ENCODE measurements at places on chromosomes 4 and X.

DNA sequence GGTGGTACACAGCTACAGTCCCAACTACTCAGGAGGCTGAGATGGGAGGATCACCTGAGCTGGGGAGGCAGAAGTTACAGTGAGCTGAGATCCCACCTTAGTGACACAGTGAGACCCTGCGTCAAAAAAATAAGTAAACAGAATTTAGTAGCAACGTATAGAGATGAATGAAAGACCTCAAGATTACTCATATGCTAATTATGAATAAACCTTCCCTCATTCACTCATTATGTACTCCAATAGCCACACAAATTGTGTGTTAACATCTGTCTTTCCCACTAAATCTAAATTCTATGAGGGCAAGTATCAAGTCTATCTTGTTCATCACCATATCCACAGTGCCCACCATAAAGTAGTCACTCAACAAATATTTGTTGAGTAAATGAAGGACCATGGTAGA is 111.5 kb downstream of the LRBA start:
- DNase-seq = no peak

- no peak for DNase-seq
Observed at GRCh38 chr4:83785891-83786290, 250.0 kb downstream of the GPAT3 start.

GRCh38 chr4:41420541-41420940 is 117.4 kb upstream of the LIMCH1 start:
- DNase-seq = no peak

DNA sequence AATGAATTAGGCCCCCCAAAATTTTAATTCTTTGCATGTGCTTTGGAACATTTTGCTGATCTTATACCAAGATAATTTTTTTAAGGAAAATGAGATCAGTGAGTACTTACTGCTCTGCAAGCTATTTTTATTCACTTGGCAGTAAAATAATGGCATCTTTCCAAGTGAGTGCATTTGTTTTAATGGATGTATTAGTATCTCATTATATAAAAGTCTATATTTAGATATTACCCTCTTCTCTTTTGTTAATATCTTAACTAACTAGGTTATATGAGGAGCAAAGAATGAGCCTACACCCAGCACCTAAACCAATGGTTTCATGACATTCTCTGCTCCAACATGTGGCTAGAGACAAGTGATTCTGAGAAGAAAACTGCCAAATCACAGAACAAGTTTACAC is 21.1 kb upstream of the ARAF start:
- DNase-seq = no peak

DNA sequence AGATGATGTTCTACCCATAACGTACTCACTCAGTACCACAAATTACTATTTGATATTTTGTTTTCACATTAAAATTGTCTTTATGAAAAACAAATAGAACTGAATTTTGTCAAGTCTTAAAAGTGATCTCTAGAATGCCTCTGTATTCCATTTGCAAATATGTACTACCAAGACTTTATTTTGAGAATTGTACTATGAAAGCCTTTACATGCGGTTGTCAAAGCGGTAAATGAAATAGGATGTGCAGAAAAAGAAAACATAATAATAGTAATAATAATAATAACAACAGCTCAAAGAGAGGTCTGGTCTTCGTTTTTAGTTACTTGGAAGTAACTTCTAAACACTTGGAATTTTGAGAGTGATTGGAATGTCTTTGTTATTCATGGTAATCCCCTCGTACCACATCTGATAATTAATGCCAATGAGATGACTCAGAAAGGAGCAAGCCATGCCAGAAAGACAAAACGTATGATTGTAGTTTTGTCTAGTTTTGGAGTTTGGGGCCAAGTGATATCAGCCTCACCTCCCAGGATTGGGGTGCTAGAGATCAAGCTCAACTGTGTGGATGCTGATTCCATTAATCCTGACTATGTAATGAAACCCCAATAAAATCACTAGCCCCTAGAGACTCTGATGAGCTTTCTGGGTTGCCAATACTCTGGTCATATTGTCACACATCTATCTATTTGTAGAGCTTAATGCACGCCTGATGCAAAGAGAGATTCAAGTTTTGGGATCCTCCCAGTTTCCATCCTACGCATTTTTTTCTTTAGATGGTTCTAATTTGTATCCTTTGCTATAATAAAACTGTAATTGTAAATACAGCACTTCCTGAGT is 20.2 kb upstream of the CTSO start:
- peak; percentile 11 for DNase-seq

GRCh38 chr4:181897935-181898334 is 345.3 kb upstream of the TENM3 start:
- no peak for DNase-seq

DNA sequence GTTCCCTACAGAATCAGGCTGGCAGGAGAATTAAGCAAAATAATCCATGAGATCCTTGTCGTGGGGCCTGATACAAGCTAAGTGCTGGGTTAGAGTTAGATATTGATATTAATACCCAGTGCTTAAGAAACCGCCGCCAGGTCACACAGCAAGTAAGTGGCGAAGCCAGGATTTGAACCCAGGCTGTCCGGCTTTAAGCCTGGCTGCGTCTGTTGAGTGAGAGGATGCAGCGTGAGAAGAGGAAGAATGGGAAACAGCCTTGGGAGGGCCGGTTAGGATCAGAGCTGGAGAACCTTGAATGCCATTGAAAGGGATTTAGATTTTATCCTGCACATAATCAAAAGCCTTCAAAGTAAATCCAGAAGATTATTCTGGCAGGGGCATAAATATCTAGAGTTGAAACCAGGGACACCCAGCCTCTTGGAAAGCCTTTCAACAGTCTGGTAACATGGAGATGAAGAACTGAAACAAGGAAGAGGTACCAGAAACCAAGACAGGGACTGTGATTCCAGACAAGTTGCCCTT is 64.8 kb upstream of the HELT start:
- no peak for DNase-seq

DNA sequence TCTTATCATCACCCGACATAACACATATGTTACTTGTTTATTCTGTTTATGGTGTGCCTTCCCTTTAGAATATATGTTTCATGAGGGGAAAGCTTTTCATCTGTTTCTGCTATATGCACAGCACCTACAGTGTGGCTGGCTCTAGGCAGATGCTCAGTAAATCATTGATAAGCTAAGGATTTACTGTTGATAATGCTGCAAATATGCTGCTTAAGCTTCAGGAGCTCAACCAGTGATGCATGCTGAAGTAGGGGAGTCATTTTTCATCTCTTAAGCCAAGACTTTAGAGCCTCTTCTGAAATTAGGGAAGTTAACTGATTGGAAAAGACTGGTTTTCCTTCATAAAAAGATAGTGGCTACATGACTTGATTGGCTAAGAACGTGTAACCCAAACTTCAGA is 16.4 kb downstream of the FAT4 start:
- no peak for DNase-seq

DNA sequence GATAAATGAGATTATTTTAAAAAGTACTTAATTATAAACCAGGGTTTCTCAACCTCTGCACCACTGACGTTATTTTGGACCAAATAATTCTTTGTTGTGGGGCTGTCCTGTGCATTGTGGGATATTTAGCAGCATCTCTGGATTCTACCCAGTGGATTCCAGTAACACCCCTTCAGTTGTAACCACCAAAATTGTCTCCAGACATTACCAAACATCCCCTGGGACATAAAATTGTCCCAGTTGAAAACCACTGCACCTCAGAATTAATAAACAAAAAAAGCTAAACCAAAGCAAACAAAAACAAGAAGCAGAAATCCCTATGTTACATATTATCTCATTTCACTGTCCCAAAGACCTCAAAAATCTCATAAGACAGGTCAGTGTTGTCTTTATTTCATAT is 54.2 kb upstream of the GIMD1 start:
- no peak for DNase-seq

DNA sequence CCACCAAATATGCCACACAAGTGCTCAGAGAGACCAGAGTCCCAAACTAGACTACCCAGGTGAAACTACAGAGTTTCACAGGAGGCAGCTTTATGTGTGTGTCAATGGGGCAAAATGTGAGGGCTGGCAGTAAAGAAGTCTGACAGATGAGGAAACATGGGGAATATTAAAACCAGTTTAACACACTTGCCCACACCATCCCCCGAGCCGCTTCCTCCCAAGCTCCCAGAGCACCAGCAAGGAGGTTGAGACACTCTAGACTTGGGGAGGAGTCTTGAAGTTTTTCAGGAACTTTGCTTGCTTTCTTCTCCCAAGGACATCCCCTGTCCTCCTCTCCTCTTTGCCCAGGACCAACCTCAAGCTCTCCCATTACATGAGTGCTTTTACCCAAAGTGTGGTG is 94.7 kb upstream of the SPRY1 start:
- no peak for DNase-seq

- no peak for DNase-seq
Observed at GRCh38 chrX:124338733-124339514, 6.5 kb downstream of the TEX13D start.

DNA sequence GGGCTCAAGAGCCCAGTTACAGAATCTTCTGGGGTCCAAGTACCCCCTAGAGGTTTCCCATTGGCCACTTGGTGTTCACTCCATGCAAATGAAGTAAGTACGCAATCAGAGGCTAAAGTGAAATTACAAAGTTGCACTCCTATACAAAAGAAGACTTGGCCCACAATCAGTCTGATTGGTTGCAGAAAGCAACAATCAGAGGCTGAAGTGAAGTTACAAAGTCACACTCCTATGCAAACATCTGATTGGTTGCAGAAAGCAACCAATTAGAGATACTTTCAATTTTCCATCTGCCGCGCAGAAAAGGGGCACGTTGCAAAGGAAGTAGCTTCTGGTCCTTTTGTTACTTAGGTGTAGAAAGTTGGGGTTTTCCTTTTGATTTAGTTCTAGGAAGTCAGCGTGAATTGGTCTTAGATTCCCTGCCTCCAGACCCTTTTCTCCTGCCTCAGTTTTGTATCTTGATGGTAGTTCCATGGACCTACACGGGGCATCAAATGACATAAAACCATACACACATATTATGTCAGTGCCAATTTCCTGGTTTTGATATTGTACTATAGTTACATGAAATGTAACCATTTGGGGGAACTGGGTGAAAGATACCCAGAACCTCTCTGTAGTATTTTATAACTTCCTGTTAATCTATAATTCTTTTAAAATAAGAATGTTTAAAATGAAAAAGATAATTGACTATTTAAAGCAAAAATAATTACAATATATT is 12.4 kb upstream of the PIN4 start:
- DNase-seq = peak; percentile 3

DNA sequence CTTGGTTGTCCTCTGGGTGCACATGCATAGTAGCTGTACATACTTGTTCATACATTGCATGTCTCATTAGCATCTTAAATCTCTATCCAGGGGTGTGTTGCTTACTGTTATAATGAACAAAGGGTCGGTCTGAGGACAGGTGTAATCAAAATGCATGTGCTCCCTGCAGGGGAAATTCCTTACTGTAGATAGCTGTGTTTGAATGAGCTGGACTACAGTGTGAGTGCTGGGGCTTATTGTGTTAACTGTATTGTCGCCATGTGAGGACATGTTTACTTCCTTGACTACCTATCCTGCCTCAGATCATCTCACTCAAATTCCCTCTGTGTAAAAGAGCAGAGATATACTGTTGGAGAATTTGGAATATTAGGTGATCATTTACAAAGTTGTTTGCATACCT is 98.7 kb downstream of the KLHL34 start:
- no peak for DNase-seq

DNA sequence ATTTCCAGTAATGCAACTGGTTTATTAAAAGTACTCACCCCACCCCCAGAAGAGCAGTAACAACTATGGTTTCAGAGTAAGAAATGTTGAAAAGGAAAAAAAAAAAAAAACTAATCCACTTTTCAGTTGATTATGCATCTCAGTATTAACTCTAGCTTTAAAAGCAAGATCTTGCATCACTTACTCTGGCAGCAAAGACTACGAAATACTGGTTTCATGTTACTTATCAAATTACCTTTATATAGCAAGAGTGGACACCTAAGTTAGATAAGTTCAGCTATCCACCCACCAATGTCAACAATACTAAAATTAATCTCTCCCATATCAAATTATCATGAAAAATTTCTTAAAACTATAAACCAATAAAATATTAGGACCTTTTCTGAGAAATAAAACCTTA is 105.0 kb downstream of the ABCB7 start:
- DNase-seq = no peak

- peak; percentile 69 for DNase-seq
Observed at GRCh38 chr4:188008377-188008776, 12.8 kb downstream of the ZFP42 start.

GRCh38 chrX:39736216-39737211 is 361.2 kb downstream of the BCOR start:
- DNase-seq = peak; percentile 80

Data from Daoy (cell line).